ENCODE measurements at places on chromosomes 11 and 22.

DNA sequence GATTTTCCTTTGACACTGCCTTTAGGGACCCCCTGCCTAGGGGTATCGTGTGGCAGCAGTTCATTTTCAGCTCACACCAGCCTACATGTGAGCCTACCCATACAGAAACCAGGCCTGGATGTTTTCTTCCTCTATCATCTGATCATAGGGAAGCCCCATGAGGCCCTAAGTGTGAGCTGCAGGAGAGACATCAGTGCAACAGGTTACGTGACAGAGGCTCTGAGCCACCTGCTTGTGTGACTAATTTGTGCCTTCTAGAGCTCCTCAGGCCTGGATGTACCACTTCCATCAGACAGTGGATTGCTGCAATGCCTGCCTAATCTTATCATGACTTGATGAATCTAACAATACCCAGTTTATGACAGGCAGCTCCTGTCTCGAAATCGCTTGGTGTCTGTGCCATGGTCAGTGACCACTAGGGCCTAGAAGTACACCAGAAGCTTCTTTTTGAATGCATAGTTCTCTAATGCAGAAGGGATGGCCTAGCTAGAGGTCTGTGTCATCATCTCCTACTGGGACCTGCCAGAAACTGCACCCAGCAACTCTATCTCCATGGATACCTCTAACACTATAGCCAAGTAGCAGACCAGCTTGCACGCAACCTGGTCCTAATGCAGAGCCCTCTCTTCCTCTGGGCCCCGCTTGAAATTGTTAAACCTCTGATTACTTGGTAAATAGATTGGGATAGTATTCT, 109.7 kb upstream of the CLPB start:
- no peak for DNase-seq

GRCh38 chr11:131430473-131431208, 60.2 kb downstream of the NTM start:
- DNase-seq, result no peak

DNA sequence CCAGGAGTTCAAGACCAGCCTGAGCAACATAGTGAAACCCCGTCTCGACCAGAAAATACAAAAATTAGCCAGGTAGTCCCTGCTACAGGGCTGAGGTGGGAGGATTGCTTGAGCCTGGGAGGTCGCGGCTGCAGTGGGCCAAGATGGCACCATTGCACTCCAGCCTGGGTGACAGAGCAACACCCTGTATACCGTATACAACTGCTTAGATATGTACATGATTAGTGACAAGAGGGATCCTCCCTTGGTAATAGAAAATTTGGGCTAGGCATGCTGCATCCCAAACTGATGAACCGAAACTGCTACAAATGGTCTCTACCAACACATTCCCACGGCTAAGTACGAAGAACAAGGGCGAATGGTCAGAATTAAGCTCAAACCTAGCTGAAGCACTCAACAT, 12.2 kb upstream of the SLC37A4 start:
- DNase-seq, result no peak

GRCh38 chr11:60193687-60194433, 11.0 kb upstream of the MS4A6A start:
- peak; percentile 36 for DNase-seq

DNA sequence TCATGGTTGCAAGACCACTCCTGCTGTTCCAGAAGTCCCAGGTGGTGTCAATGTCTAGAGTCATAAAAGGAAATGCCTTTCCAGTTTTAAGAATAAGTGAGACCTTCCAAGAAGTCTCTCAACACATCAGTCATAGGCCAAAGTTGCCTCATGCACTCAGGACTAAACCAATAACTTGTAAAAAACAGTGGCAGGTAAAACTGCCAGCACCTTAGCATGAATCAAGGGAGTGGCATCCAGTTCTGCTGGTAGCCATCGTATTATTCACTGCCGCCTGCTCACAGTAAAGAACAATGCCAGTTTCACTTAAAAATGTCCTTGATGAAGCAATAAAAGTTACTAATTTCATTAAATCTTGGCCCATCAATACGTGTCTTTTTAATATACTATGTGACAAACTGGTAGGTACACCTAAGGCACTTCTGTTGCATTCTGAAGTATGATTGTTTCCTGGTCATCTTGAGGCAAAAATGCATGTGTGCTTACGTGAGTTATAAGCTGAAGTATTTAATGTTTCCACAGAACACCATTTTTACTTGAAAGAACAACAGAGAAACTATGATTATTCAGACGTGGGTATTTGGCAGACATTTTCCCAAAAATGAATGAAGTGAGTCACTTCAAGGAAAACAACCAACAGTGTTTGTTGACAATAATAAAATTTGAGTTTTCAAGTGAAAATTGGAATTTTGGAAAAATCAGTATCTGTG, 125.2 kb upstream of the SNX19 start:
- no peak for DNase-seq

DNA sequence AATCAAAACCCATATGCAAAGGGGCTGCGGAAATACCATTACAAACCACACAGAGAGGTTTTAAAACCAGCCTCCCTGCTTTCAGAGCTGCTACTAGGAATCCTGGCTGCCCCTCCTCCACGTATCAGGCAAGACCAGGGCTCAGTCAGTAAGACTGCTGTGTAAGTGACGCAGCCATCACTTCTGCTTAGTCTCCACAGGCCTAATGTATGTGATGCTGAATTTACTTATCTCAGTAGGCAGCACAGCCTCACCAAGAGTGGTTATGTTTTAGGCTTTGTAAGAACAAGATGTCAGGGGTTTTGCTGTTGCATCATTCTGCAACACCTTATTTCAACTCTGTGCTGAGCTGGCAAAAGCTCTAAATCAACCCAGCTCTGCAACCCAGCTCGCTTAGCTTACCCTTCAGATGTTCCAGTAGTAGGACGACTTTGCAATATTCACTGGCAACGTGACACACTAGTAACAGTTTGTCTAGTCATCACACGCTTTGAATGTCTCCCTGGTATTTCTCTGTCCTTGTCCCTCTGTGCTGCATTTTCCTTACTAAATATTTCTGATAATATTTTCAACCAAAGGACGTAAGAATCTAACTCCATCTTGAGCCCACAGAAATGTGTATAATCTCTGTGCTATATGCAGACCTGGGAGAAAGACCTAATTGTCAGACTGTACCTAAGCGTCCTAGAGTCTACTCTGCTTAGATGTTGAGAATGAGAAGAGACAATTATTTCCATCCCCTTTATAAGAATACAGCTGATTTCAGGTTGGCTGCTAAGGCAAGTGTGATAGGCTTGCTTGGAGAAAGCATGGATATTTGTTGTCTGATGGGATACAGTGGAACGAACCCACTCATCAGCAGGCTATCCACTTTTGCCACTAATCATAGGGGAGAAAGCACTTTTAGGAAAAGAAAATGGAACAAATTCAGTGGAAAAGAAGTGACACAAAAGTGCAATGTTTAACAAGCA, 72.2 kb downstream of the LARGE2 start:
- DNase-seq, result no peak

- DNase-seq, result peak; percentile 19
Measured at GRCh38 chr11:35617687-35618496, at the start of gene FJX1. Gene FJX1, plus strand, starts transcription at chr11:35618460. Its CDS starts 177 bp downstream, at chr11:35618637.

GRCh38 chr22:31866918-31867317, 77.4 kb upstream of the YWHAH start:
- DNase-seq, result no peak

GRCh38 chr22:47619631-47620030, 857.2 kb downstream of the TBC1D22A start:
- no peak for DNase-seq

DNA sequence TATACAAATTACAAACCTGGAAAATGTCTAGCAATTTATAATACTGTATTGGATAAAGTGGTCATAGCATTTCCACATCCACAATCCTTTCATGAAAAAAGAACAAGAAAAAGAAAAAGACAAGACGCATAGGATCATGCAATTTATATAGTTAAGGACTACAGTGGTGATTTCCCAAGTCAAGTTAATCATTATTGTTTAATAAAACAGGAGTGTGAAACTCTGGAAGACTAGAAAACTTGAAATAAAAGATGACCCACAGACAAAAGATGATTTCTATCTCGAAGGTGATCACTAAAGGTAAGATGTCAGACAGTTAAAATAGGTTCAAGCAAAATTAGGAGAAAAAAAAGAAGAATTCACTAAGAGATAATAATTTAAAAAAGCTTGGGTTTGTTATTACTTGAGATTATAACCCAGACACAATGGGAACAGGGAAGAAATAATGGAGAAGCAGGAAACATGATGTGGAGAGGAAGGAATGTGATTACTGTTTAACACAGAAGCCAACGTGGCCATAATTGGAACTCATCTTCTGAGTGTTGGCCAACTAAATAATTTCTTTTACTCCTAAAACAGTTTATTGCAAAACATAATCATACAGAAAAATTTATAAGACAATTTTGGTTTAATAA, 441.2 kb upstream of the ANO3 start:
- no peak for DNase-seq

GRCh38 chr22:41288245-41288946, 2.4 kb upstream of the RANGAP1 start:
- no peak for DNase-seq

DNA sequence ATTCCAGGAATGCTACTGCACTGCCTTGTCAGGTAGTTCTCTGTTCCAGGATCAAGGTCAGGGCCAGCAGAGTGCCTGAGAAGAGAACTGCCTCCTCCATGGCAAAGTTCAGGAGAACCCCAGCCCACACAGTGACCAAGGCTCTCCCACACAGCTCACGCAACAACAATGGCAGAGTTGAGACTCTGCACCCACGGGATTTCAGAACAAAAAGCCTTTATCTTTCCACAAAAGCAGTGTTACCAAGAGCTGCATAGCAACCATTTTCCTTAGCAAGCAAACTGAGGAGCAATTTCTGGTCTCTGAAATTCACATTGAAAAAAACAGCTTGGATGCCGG, 11.1 kb downstream of the PLAAT3 start:
- no peak for DNase-seq

DNA sequence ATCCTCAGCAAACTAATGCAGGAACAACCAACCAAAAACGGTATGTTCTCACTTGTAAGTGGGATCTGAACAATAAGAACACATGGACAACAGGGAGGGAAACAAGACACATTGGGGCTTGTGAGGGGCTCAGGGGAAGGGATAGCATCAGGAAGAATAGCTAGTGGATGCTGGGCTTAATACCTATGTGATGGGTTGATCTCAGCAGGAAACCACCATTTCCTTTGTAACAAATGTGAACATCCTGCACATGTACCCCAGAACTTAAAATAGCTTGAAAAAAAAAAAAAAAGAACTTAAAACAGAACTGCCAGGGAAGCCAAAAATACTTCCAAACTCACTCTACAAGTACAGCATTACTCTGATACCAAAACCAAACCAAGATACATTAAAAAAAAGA, 33.8 kb downstream of the CASP4 start:
- no peak for DNase-seq

DNA sequence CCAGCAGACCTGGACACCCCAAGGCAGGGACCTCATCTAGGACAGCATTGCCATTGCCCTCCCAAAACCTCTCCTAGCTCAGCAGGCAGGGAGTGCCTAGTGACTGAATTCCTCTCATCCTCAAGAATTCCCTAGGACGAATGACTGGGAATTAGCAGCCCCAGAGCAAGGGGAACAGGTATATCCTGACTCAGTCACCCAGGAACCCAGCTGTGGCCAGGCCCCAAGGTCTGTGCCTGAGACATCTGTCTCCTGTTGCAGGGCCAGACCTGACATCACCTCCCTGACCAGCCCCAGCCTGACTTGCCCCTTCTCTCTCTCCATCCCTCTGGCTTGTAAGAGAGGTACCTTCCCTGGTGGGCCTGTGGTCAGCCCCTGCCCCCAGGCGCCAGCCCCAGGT, 39.0 kb upstream of the SUSD2 start:
- DNase-seq, result no peak

GRCh38 chr22:31040542-31041398, 40.3 kb upstream of the SMTN start:
- DNase-seq, result no peak

- DNase-seq, result no peak
Measured at GRCh38 chr11:64845129-64845775, 799 bp upstream of the CDC42BPG start.

DNA sequence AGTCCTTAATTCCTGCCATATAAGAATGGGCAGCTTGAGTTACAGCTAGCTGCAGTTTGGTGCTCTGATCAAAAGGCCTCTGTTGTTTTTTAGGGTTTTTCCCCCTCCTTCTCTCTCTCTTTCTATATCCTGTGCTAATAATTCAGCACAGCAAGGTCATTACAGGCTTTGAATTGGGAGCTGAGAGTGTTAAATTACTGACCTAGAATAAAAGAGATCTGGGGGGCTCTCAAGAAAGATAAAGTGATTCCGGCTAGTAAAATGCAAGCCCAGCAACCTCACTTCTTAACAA, 84.9 kb downstream of the CSTPP1 start:
- no peak for DNase-seq

DNA sequence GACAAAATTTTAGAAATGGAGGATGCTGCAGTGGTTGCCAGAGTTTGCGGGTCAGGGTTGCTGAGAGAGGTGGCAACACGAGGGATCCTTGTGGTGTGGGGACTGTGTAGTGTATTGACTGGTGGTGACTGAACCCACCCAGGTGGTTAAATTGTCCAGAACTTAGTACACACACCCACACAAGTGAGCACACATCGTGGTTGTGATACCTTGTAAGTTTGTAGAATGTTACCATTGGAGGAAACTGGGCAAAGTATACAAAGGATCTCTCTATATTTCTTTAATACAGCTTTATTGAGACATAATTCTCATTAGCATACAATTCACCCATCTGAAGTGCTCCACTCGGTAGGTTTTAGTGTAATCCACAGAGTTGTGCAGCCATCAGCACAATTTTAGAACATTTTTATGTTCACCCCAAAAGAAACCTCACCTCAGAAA, 56.1 kb downstream of the MED15 start:
- DNase-seq, result no peak

DNA sequence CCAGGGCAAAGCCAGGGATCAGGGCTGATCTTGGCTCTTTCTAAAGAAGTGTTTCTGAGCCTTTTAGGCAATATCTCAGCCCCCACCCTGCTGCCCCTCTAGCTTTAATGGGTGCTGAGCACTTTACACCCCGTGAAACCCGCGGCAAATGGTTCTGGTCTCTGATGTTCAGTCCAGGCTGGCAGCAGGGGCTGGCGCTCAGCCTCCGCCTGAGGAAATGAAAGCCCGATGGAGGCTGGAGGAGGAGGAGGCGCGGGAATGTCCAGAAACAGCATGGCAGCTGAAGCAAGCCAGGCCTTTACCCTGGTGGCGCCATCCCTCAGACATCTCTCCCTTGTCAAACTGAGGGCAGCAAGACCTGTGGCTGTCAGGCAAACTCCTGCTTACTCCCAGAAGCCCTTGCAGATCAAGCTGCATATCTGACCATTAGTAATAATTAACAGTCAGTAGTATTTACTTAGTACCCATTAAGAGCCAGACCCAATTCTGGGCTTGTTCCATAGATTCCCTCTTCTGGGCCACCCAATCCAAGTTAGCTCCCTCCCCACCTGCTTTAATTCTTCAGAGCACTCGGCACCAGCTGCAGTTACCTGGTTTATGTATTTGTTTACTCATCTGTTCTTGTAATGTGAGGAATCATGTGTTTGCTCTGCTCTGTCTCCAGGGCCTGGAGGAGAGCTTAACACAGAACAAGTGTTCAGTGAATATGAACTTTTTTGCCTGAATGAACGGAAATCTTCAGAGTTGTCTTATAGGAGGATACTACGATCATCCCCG, 15.0 kb upstream of the ALX4 start:
- no peak for DNase-seq

- DNase-seq, result no peak
Measured at GRCh38 chr11:66221726-66222236, 46.7 kb upstream of the RAB1B start.

Data from stimulated activated CD4-positive, alpha-beta T cell treated with anti-CD3 and anti-CD28 coated beads, Interleukin-12 subunit alpha, Interleukin-12 subunit beta, amount 100 ng/mL, for 24 hours (primary cell).